ENCODE measurements at places on chromosomes 11 and 22.

- no peak for DNase-seq
Observed at GRCh38 chr11:24108609-24109008, 388.2 kb upstream of the LUZP2 start.

- DNase-seq: no peak
Observed at GRCh38 chr11:17267576-17267975, 9.0 kb upstream of the NUCB2 start.

- DNase-seq: no peak
Observed at GRCh38 chr11:20771681-20772080, 102.3 kb downstream of the NELL1 start.

GRCh38 chr11:2857918-2858317 is 27.7 kb downstream of the CDKN1C start:
- no peak for DNase-seq

DNA sequence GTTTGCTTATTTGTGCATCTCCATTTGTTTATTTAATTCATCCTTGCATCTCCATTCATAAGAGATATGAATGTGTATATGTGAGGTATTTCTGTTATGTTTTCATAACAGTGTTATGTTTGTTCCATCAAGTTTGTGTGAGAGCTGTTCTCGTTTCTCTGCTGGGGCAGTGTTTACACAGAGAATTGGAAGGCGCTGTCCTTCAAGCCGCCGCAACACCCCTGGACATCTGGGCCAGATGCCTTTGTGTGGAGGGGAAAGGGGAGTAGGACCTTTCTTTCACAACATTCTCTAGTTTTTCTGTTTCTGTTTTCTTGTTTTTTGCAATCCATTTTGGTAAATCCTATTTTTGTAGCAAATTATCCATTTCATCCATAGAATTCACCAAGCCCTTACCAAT is 7.0 kb upstream of the TM7SF2 start:
- DNase-seq: no peak

DNA sequence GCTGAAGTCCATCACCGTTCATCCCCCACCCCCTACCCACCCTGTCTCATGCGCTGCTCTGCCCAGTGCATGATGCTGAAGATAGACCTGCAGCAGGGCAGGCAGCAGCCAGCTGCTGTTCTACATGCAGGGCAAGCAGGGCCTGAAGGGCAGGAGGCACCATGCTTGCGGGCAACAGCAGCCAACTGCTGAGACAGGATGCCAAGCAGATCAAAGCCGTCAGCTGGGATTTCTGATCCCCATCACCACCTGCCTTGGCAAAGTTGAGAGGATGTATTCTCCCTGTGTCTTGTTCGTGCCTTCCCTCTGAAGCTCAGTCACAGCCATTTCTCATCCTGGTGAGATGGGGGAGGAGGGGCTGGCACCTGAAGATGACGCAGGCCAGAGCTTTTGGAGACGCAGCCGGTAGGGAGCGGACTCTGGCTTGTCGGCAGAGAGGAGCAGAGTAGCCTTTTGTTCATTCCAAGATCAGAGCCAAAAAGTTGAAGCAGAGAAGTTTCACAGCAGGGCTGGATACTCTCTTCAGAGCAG is 227.0 kb downstream of the GRIK4 start:
- no peak for DNase-seq

- DNase-seq: no peak
Observed at GRCh38 chr11:132777067-132777975, 755.0 kb downstream of the OPCML start.

DNA sequence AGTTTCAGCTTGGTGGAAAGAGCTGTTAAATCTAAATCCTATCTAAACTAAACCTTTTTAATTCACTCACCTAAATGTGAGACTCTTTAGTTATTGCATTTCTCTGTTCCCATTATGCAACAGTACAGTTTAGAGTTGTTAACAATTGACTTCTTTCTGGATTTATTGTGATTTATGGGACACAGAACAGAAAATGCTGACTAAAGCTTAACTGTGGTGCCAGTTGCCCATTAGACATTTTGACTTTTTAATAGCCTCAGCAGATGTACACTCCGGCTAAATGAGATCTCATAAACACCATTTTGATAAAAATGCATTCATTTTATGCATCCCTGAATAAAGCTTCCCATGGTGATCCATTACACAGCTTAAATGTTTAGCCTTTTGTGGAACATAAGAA is 356.6 kb downstream of the CASP12 start:
- no peak for DNase-seq

Measured in femur (tissue), 1 donor.